Activated CD4-positive, alpha-beta T cell treated with anti-CD3 and anti-CD28 coated beads, Interleukin-2, Interleukin-6, amounts not matched to agents 100 ng/mL and 50 ng/mL, durations not matched to agents 16 hours and 8 hours (primary cell): ENCODE measurements at places on chromosomes 5 and 9.

- DNase-seq = no peak
Measured at GRCh38 chr5:141484310-141484640, 555 bp upstream of the PCDHGC4 start.

DNA sequence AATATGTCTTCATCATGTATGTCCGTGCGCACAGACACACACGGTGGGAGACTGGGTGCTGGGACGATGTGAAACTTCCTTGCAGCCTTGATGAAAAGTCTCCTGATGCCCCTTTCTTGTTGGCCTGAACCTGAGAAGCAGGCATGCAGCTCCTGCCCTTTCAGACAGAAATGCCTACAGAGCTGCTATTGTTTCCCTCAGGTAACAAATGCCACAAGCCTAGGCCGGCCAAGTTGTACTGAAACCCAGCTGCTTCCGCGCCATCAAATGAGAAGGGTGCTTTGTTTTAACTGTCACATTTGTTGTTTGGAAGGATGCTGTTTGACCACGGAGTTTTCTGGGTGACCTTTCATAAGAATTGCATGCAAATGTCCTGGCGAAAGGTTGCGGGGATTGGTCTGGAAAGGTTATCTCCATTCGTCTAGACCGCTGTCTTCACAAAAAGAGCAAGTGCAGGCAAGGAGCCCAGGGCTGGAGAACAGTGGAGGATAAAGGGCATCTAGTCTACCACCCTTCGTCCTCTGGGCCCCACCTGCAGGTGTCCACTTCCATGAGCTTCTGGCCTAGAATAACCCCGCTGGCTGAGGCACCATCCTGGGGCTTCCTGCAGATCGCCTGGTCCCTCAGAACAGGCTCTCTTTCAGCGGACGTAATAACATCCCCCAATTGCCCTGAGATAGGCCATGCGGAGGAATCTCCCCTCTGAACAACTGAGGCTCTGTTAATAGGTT is 197.2 kb downstream of the SEMA6A start:
- no peak for DNase-seq

GRCh38 chr5:180334176-180334575 is 19.0 kb downstream of the GFPT2 start:
- no peak for DNase-seq

- peak; percentile 77 for DNase-seq
Measured at GRCh38 chr9:100216178-100216787, 117.2 kb downstream of the INVS start.

DNA sequence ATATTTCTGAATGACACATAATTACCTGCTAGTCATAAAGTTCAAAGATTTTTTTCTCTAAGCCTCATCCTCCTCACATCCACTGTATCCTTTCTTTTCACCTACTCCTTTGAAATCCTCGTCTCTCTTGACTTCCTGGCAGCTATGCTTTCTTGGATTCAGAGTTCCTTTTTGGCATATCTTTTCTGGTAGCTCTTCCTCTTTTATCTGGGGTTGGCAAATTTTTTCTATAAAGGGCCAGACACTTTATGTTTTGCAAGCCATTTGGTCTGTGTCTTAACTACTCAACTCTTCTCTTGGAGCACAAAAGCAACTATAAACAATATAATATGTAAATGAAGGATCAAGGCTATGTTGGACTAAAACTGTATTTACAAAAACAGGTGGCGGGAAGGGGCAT is 197.5 kb downstream of the KIAA0825 start:
- no peak for DNase-seq

DNA sequence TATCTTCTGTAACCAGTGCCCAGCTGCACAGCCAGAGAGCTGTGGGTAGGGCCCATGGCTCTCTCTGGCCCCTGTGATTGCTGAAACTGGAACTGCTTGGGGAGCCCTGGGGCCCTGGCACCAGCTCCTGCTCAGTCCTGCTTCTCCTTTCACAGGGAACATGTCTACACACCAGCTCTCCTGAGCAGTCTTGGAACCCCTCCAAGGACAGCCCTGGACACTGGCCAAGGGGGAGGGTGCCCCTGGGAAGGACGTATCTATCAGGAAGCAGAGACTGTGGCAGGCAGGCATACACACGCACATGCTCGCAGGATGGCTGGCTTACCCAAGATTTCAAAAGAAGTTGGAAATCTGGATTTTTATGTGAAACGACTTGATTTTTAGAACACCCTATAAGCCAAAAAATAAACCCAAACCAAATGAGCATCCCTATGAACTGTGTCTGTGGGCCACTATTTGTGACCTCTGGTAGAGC is 8.8 kb upstream of the TRAF1 start:
- DNase-seq = no peak

GRCh38 chr9:112028242-112029221 is 131.9 kb downstream of the UGCG start:
- peak; percentile 86 for DNase-seq
